Activated effector memory CD4-positive, alpha-beta T cell treated with Interleukin-2 at 50 U/mL for 16 hours (primary cell): ENCODE measurements at places on chromosomes 7 and 10.

- no peak for DNase-seq
These were observed 300.6 kb downstream of the DNAJB6 start for GRCh38 chr7:157637216-157637949.

DNA sequence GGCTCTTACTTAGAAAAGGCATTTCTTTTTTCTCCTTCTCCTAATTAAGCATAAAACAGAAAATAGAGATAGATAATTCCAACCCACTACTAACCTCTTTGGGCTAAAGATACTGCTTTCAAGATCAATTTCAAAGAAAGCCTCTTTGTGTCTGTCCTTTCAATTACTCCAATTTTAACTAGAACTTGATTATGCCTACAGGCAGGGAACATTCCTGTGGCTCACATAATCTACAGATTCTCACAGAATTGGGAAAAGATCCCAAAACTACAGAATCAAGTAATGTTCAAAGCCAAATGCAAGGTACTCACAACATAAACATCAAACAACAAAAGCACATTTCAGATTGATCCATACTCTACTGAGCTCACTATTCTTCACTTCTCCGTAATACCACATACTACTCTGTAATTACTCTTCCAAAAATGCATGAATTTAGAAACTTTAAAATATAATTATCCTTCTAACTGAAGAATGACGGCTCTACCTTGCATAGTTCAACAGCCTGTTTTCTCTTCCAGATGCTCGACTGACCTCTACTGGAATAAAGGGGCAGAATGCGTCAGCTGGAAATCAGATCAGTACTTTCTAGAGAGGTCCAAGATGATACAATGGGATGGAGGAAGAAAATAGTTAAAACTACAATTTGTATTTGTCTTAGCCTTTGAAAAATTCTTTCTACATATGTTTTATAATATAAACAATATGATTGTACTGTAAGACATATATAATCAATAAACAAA, 3.9 kb downstream of the MTERF1 start:
- no peak for DNase-seq

GRCh38 chr10:11446864-11447263, 164.6 kb downstream of the USP6NL start:
- no peak for DNase-seq

DNA sequence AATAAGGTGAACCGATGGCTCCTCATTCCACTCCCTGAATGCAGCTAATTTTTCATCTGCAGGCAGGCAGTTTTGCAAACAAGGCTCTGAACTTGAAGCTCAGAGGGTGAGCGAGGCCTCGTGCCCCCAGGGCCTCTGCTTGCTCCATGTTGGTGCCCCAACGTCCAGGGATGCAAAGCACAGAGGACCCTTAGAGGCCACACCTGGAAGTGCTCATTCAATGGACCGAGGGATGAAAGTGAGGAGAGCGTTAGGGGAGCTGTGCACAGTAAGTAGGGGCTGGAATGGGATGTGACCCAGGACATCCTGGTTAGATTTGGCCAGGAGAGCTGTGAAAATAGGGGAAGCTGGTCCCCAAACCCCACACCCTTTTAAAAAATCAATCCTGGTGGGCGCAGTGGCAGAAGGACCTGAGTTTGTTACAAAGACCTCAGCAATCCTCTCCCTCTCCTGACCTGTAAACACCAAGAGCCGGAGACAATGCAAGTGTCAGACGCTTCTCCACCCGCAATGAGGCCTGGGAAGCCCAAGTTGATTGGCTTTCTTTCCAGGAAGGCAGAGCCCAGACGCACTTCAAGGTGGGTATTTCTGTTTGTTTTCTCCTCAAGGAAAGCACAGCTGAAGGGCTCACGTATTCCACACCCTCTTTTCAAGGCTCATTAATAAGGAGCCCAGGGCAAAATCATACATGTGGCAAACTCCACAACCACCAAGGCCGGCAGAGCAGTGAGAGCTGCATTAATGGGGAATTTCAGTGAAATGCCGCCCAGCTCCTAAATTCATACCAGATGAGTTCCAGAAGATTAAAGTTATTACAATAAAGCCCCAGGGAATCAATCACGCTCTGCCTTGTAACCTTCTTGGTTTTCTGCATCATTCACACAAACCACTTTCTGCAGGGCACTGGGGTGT, 14.1 kb upstream of the CXCL12 start:
- no peak for DNase-seq

GRCh38 chr7:10913457-10913856, 60.2 kb upstream of the PHF14 start:
- DNase-seq, result no peak

DNA sequence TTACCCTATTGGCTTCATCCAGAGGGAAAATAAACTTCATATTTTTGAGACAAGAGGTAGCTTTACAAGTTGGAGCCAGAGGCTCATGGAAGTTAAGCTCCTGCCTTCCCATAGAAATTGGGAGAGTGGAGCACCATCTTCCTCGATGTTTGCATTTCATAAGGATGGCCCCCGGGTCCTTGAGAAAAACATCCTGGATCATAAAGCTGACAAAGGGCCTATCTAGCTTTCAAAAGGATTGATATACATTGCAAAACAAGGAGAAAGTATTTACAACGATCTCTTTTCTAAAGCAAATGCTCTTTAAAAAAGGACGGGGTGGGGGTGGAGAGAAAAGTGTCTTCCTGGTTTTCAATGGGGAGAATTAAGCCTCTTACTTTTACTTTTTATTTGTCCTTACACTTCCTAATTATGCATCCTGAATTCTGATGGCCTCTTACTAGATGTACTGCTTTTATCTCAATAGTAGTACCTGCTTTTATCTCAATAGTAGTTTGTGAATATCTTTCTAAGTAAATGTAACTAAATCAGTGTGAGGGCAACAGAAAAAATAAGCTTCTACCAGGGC, 65.6 kb downstream of the PTPRZ1 start:
- DNase-seq, result no peak
